ENCODE measurements at places on chromosomes 1 and 21. TPM values are rescaled to one million over a fixed set of nuclear protein-coding genes. Genes with fewer than 3 reads are reported as not detected.

- DNase-seq: no peak
- peaks cover 62% of the 10 kb centered on the region for H3K4me1 ChIP-seq
- H3K36me3 ChIP-seq: no peaks in the 10 kb centered on the region
- no peaks in the 10 kb centered on the region for H3K27me3 ChIP-seq
- H3K27ac ChIP-seq: peak overlapping the region; percentile 72
Observed at GRCh38 chr1:38003261-38004250, 1.8 kb downstream of the FHL3 start.

The NUCKS1 gene
- total RNA-seq: 115 TPM

The MSTO1 gene
- 108 TPM for total RNA-seq

The FAM163A gene
- total RNA-seq: not detected

The NEGR1 gene
- total RNA-seq: not detected
